ENCODE measurements at places on chromosomes 16 and 17.

DNA sequence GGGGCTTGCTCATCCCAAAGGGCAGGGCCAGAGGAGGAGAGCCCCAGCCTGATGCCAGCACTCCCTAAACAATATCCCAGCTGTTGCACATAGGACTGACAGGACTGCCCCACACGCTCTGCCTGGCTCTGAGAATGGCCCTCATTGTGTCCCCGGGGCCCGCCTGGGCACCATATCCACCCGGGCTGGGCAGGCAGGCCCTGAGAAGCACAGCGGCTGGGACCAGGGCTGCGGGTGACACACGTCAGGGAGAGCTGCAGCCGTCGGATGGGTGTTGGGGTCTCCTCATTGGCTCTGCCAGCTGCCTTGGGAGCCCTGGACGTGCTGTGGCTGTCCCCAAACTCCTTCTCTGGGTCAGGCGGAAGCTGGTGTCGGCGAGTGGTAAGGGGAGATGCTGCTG, 4.2 kb downstream of the BCAR1 start:
- no peak for DNase-seq

GRCh38 chr16:1677339-1677738, 740 bp upstream of the JPT2 start:
- DNase-seq = no peak

DNA sequence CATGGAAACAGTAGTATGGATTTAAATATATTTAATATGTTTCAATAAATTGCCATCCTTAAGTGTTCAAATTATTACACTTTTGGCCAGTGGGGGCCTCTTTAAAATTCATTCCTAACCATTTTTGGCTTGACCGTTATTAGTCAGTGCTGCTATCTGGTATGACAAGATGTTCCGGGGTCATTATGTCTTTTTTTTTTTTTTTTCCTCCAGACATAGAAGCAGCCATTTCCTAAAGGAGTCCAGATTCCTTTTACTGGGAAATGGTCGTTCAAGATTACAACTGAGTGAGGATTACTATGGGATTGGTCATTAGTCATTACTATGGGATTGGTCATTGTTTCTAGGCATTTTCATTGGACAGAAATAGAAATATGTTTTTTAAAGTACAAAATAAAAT, 53.4 kb downstream of the NF1 start:
- DNase-seq = no peak

DNA sequence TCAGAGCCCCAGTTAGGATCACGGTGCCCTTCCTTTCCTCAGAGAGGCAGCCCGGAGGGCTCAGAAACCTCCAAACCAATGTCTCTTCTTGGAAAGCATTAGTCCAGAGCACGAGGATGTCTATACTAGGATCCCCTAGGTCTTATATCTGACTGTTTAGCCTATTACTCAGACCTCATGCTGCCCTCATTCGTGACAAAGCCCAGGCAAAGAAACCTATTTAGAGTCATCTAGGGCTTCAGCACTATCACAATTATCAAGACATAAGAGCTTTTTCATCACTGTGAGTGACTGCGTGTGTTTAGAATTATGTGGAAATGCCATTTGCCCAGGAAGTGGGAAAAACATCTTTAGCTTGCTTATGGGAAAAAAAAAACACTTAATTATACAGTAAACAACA, 159.8 kb upstream of the NOL11 start:
- DNase-seq = no peak

GRCh38 chr16:59385491-59385890, 651.4 kb upstream of the GOT2 start:
- DNase-seq = no peak

DNA sequence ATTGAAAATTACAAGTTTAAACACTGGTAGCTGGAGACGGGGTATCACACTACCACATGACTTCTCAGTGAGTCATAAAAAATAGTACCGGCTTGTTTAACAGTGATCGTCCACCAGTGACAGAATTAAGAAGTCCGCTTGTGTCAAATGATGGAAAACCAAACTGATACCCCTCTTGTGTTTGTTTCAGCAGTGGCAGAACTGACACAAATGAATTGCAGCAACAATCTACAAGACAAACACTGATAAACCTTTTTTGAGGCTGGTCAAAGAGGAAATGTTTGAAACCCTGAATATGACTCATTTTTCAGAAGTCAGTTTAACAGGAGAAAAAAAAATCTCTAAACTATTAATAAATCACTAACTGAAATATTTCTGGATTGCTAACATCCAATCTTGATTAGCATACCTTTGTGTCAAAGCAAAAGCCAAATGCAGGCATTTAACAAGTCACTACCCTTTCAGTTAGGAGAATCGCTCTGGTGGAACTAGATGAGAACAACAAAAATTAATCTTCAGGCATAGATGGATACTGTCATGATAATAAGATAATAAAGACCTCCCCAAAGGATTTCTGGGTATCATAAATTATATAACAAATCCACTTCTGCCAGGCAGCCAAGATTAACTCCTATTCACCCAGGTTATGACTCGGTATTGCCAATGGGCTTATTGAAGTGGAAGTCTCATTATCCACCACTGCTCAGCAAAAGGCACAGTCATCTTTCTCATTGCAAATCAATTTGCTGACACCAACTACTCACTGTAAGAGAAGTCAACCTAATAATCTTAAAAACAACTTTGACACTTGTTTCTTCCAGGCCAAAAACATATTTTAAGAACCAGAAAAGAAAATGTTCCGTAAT, 20.8 kb downstream of the DCUN1D3 start:
- no peak for DNase-seq

DNA sequence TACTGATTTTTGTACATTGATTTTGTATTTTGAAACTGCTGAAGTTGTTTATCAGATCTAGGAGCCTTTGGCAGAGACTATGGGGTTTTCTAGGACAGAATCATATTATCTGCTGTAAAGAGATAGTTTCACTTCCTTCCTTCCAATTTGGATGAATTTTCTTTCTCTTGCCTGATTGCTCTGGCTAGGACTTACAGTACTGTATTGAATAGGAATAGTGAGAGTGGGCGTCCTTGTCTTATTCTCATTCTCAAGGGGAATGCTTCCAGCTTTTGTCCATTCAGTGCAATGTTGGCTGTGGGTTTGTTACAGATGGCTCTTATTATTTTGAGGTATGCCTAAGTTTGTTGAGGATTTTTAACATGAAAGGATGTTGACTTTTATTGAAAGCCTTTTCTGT, 290.1 kb downstream of the MAP2K4 start:
- no peak for DNase-seq

- no peak for DNase-seq
These were observed 24.8 kb downstream of the CYB5D2 start for GRCh38 chr17:4167786-4168185.
